ENCODE measurements at places on chromosomes 7 and 10.

DNA sequence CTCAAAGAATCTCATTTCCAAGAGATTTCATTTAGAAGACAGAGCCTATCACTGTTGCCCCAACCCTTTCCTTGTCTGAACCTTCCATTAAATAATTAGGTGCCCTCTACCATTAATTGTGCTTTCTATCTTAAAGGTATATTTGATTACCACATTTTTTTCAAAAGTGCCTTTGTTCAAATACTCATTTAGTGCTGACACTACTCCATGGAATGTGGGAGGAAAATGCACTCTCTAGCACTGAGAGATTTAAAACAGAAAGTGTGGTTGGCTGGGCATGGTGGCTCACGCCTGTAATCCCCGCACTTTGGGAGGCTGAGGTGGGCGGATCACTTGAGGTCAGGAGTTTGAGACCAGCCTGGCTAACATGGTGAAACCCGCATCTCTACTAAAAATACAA, 119.8 kb downstream of the CACNA2D1 start:
- DNase-seq, result no peak

GRCh38 chr7:1246871-1247526, 14.3 kb downstream of the UNCX start:
- no peak for DNase-seq

- DNase-seq, result no peak
Observed at GRCh38 chr7:107847168-107847835, 43.7 kb upstream of the DLD start.

DNA sequence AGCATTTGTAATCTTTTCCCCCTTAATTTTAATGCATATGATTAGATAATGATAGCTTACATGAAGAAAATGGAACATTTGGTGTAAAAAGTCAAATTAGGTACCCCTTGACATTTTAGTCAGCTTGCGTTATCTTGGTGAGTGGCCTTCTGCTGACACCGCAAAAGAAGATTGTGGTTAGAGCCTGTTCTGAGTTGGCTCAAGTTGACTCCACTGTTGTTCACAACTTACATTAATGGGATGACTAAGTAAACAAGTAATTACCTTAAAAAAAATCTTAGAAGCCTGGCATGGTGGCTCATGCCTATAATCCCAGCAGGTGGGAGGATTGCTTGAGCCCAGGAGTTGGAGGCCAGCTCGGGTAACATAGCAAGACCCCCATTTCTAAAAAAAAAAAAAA, 24.2 kb downstream of the TRRAP start:
- DNase-seq, result no peak

- DNase-seq, result no peak
Observed at GRCh38 chr7:95684037-95684436, 87.7 kb upstream of the PDK4 start.

GRCh38 chr10:133130602-133131001, 29.4 kb upstream of the KNDC1 start:
- no peak for DNase-seq

GRCh38 chr10:16809074-16809718, 8.0 kb downstream of the RSU1 start:
- DNase-seq, result no peak

GRCh38 chr7:80362677-80363076, 149.2 kb downstream of the GNAT3 start:
- DNase-seq, result no peak
